ENCODE measurements at places on chromosomes 11 and 22.

DNA sequence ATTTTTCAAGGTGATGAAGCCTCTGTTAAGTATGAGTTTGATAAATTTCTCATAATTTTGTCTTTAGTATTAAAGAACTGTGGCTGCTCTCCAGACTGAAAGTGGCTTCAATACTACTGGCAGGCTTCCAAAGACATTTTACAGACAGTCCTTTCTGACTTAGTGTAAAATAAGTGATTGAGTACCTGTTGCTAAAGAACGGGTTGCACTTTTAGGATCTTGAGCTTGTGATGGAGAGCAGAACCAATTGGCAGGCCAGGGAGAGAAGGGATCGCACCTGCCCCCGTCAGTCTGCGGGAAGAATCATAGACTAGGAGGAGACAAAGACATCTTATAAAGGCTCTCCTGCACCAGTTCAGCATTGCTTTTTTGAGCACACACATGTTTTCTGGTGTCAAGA is 4.4 kb downstream of the NCAM1 start:
- no peak for DNase-seq

DNA sequence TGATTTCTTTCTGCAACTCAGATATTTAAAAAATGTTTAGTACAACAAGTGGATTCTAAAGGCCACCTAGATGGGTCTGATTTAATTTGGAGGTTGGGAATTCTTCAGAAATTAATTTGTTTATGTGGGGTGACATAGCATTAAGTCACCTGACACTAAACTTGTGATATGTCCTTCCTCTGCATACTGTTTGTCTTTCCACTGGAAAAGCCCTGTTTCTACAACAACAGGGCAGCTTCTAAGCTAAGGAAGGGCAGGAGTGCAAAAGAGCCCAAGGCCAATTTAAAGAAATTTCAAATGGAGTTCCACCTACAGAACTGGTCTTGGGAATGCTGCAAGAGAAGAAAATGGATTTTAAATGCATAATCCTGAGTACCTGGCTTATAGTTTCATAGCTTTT is 319.2 kb downstream of the SOX6 start:
- DNase-seq, result no peak

GRCh38 chr22:49308300-49308699 is 519.4 kb downstream of the BRD1 start:
- no peak for DNase-seq

DNA sequence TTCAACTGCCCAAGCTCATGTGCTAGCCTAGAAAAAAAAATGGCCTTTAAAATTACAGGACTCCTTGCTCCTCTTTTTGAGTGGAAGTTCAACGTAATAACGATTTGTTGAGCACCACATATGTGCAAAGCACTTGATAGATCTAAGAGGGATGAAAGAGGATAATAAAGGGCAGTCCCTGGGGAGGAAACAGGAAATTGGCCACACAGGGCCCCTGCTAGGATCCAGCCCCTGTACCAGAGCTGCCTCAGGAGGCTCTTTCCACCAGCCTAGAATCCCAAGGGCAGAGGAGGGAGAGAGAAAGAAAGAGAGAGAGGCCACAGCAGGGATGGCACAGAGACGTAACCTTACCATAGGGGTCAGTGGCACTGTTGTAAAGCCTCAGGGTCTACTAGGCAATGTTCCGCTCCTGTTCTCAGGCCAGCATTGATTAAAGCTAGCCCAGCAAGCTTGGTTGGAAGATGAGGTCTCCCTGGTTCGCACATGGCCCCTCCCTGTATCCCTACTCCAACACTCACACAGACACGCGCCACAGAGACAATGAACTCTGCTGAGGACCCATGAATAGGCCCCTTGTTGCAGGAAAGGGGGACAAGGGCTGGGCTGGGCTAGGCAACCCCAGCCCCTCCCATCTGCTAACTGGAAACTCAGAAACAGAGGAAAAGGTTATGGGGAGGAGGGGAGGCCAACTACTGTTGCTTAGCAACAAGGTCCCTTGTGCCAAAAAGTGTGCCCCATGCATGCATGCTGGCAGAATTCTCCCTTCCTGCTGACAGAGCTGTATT is at the start of gene TMPRSS5:
Gene TMPRSS5, minus strand, starts transcription at position 438 of the 785 bp plus-strand sequence. Its CDS starts 84 bp downstream, at position 354.
- no peak for DNase-seq

DNA sequence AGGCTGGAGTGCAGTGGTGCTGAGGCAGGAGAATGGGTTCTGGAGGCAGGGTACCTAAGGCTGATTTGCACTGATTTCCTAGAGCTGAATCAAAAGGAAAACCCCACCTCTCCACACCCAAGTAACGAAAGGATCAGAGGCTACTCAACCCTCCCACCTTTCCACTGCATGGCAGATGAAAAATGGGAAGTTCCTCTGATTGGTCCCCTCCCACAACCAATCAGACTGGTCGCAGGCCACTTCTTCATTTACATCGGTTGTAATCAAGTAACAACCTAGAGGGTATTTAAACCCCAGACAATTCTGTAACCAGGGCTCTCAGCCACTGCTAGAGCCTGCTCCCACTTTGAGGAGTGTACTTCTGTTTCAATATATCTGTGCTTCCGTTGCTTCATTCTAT is 18.6 kb upstream of the PARVB start:
- no peak for DNase-seq

GRCh38 chr11:125390946-125391345 is 105.1 kb downstream of the FEZ1 start:
- DNase-seq, result no peak

Measured in activated CD8-positive, alpha-beta memory T cell treated with anti-CD3 and anti-CD28 coated beads, Interleukin-2, amount 50 U/mL, for 4 hours (primary cell).